ENCODE measurements at places on chromosomes 1 and 21.

GRCh38 chr1:1631782-1632420 lies at the start of gene MMP23B:
MMP23B (plus strand) TSS chr1:1632173; CDS start chr1:1632219, 46 bp downstream.
- no peak for DNase-seq

- DNase-seq, result no peak
These were observed 466 bp downstream of the PEX10 start for GRCh38 chr1:2411801-2412394.

DNA sequence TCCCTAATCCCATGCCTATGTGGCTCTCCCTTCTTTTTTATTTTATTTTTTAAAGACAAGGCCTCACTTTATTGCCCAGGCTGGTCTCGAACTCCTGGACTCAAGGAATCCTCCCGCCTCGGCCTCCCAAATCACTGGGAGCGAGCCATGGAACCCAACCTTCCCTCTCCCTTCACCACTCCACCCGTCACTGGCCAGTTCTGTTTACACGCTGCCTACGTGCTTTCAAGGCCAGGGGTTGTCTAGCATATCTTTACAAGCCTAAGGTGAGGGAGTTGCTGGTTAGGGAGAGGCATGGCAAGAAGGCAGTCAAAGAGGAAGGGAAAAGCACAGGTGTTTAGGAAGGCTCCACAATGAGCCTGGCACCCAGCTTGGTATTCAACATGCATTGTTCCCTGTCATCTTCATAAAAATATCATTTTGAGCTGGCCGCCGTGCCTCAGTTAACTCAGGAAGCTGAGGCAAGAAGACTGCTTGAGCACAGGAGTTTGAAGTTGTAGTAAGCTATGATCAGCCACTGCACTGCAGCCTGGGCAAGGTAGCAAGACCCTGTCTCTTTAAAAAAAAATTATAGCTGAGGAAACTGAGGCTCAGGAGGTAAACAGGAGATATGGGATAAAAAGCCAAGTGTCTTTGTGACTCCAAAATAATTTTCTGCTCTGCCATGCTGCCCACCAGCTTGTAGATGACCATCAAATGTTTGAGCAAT lies 1.1 kb downstream of the RHBDL2 start:
- DNase-seq, result no peak

DNA sequence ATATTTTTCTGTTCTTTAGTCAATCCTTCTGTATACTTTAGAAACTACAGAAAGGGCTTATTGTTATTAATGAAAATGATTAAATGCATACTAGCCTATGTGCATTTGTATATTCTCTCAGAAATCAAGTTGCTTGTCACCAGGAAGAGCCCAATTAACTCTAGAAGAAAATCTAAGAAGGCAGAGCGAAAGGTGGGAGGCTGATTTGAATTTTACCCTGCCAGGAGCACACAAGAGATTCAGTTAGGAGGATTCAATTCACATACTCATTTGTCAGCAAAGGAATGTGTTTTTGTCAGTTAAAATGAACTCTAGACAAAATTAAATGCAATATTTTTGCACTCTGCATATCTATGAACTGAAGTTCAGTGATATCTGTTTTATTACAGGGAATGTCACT lies 411.8 kb downstream of the KCNT2 start:
- DNase-seq, result no peak

GRCh38 chr1:157091186-157091585 lies 8.4 kb downstream of the ETV3L start:
- DNase-seq, result no peak

GRCh38 chr1:209168204-209168603 lies 415.3 kb upstream of the CAMK1G start:
- DNase-seq, result no peak

GRCh38 chr1:57957576-57957975 lies 533.7 kb upstream of the DAB1 start:
- DNase-seq, result no peak

GRCh38 chr1:222010306-222010705 lies 268.4 kb upstream of the DUSP10 start:
- DNase-seq, result no peak

GRCh38 chr1:246311461-246311860 lies 195.6 kb downstream of the SMYD3 start:
- no peak for DNase-seq

DNA sequence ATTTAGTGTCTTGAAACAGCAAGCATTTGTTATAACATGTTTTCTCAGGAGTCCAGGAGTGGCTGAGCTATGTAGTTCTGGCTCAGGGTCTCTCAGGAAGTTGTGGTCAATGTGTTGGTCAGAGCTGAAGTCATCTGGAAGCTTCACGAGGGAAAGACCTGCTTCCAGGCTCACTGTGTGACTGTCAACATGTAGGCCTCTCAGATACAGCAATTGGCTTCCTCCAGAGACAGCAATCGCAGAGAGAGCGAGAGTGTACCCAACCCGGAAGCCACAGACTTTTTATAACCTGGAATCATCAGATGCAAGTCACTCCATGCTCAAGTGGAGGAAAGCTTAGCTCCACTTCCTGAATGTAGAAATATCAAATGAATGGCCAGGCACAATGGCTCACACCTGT lies 40.9 kb downstream of the TNFRSF9 start:
- DNase-seq, result no peak

GRCh38 chr1:110196917-110197765 lies 13.0 kb upstream of the KCNC4 start:
- peak; percentile 72 for DNase-seq

- DNase-seq, result peak; percentile 13
These were observed 2.6 kb downstream of the SLAMF8 start for GRCh38 chr1:159829273-159829634.

DNA sequence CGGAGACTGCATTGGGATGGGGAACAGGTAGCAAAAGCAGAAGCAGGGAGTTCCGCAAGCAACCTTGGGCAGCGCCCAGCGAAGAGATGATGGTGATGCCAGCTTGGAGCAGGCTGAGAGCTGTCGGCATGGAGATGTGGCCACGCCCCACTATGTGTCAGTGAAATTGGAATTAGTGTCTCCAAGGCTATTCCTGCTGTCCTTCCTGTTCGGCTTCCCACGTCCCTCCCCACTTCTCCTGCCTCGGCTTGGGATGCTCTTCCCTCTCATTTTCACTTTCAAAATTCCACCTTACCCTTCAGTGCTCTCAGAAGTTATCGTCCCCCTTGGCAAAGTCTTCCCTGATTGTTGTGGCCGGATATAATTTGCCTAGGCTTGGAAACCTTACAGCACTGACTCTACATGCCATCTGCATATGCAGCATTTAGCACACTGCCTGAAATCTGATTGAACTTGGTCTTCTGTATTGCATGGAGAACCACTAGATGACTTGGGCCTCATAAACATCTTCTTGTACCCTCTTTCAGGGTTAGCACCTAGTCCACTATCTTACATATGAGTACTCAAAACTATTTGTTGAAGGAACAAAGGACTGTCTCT lies 270.7 kb upstream of the RUNX1 start:
- no peak for DNase-seq

GRCh38 chr1:98914547-98914946 lies 90.1 kb downstream of the PLPPR5 start:
- no peak for DNase-seq

DNA sequence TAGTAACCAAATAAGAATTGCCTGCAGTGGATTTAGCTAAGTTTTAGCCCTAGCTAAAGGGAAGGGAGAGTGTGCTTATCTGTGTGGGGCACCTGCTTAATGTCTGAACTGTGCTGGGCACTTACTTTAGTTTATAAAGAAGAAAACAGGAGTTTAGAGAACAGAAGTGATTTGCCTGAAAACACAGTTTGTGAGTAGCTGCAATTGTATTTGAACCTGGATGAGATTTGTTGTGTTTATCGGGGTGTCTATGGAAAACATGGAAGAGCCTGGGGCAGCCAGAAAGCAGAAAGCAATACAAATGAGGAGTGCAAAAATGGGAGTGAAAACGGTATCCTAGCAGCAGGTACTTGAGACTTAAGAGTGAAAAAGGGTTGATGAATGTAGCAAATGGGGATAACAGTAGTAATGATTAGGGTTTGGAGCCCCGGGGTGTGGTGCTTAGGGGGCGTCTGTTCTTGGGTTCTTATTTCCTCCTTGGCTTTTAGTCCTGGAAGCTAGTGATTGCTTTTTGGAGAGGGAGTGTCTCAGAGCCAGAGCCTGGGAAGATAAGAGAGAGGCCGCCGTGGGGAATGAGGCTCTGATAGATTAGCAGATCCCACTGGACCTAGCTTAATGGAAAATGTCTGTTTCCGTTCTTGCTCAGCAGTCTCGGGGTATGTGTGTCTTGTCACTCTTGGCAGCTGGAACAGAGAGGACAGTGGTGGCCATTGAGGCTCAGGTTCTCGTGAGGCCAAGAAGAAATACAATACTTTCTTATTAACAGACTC lies 5.6 kb downstream of the PRCC start:
- no peak for DNase-seq

DNA sequence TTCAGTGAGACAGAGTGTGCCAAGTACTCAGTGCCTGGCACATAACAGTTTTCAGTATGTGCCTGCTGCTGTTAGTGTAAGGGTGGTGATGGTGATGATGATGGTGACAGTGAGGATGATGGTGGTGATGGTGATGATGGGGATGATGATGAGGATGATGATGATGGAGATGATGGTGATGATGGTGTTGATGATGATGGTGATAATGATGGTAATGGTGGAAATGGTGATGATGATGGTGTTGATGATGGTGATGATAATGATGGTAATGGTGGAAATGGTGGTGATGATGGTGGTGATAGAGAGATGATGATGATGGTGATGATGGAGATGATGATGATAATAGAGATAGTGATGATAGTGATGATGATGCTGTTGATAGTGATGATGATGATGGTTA lies 62.0 kb downstream of the AJAP1 start:
- no peak for DNase-seq

DNA sequence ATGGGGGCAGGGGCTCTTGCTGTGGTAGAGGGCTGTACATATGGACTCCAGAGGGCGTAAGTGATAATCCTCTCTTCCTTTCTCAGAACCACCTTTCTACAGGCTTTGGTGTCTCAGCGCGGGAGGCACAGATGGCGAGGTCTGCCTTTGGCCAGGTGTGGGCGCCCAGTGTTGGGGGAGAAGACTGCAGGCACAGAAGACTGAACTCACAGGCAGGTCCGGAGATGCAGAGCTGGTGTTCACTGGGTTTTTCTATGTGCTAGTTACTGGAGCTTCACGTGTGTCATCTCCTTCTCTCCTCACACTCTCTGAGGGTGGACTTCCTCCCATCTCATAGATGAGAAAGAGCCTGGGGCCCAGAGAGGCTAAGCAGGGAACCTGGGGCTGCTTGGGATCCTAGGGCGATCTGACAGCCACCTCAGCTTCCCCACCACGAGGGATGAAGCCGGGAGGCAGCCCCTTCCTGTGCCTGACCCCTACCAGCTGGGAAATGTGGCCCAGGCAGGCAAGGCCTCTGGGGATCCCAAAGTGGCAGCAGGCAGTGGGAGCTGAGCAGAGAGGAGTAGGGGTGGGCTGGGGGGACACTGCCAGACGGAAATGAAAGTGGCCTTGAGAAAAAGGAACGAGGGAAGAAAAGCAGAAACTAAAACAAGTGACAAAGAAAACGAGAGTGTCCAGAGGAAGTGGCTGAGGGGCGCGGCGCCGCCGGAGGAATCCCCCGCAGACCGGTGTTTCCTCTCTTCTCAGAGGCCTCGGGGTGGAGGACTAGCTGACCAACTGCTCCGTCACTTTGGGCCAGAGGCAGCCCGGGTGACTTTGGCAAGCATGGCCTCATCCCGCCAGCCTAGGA lies 191.6 kb downstream of the HIVEP3 start:
- DNase-seq, result peak; percentile 78

DNA sequence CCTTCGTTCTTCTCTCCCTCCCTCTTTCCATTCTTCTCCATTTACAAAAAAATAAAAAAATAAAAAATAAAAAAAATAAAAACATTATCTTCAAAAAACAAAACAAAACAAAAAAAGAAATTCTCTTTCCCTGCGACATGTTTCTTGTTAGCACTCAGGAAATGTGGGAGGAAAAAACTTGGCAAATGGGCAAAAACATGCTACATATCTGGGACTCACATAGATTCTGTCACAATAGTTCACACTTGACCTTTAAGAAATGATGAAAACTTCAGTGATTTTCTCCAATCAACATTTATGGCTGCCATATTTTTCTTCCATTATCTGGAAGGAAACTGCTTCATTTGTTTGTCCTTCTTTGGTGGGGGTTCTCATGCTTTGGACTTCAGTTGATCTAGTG lies 109.3 kb downstream of the PRKAB2 start:
- DNase-seq, result no peak

DNA sequence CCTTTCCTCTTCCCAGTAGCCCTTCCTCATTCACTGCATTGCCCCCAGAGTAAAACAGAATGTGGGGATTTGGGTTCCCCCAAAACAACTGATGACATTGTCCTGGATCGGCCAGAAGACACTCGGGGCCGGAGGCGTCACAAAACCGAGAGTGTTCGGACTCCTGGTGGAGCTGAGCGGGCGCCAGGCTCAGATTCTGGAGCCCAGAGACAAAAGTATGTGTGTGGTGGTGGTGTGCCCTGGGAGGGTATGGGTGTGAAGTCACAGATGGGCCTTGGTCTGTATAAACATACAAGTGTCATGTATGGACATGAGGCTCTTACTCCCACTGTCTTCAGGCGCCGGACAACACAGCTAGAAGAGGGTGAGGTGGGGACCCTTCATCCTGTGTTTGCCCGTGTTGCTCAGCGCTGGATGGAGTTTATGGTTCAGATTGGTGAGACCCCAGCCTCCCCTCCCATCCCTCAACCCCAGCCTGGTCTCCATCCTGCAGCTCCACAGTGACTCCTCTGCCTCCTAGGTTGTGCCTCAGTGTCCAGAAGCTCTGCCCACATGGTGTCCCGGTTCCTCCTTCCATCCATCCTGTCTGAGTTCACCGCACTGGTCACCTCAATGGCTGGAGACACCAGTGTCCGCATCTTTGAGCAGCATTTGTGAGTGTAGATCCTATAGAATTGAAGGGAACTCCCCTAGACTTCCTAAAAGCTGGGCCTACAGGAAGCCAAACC lies 12.4 kb downstream of the HYI start:
- no peak for DNase-seq

DNA sequence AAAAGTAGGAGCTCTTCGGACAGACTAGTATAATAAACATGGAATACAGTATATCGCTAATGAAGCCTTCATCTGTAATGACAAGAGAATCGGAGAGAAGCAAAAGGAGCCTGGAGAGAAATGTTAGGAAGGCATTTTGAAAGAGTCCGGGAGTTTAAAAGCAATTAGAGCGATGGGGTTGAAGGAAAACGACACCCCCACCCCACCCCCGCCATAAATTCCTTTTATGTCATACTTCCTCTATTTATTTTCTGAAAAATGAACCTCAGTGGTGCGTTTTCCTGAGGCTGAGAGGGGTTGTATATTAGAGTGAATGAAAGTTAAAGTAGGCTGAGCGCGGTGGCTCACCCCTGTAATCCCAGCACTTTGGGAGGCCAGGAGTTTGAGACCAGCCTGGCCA lies 635 bp upstream of the APH1A start:
- no peak for DNase-seq

DNA sequence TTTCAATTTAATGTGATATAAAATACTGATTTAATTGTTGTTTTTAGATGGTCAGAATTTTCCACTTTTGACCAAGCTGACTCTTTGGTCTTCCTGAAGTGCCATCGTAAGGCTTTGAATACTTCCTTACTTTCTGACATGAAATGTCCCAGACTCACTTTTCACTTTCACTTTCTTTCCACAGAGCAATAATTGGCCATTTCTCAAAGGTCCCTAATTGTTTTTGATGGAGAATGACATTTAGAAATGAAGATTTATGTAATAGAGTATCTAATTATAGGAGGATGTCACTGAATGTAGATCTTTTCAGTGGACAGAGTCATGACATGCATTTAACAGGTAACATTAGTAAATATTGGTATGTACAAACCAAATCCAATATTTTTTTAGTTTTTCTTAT lies 1141.6 kb downstream of the KCNT2 start:
- DNase-seq, result no peak

Measured in CD4-positive, alpha-beta T cell treated with Interferon alpha-2 for 1 hour (primary cell).